Heart left ventricle (tissue), 16 donors: ENCODE measurements at places on chromosomes 7 and 10. TPM values are rescaled to one million over a fixed set of nuclear protein-coding genes. Genes with fewer than 3 reads are reported as not detected.
A peak's percentile ranks its signal among the peaks of the same experiment; 100 is the strongest.

SOSTDC1 gene
- polyA plus RNA-seq = 0.19 TPM

MOGAT3 gene
- not detected for polyA plus RNA-seq

GRCh38 chr10:130606001-130606405, 469.8 kb downstream of the GLRX3 start:
- H3K4me1 ChIP-seq = no peaks in the 10 kb centered on the region
- no peak overlapping the region for H3K27ac ChIP-seq
- H3K4me3 ChIP-seq = no peak overlapping the region
- H3K36me3 ChIP-seq = no peaks in the 10 kb centered on the region
- no peaks in the 10 kb centered on the region for H3K27me3 ChIP-seq
- DNase-seq = no peak

DNA sequence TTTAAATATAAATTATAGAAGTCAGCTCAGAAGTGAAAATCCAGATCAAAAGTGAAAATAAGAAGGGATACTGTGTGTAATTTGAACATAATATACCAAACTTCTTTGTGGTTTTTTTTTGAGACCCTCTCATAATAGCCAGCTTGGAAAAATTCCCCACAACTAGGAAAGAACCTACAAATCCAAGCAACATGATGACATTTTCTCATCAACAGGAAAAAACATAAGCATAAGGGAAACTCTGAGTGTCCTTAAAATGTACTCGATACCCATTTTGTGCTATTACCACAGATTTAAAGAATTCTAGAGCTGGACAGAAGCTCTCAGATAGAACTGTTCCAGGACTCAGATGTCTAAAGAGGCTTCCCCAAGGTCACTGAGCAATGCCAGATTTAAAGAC, 214.8 kb upstream of the KLF14 start:
- peaks cover 3% of the 10 kb centered on the region for H3K36me3 ChIP-seq
- no peaks in the 10 kb centered on the region for H3K27me3 ChIP-seq

GIMAP4 gene
- 32.8 TPM for polyA plus RNA-seq

ASB10 gene
- polyA plus RNA-seq = 37.1 TPM

GRCh38 chr7:121938429-121938996, 65.6 kb downstream of the PTPRZ1 start:
- H3K36me3 ChIP-seq = no peaks in the 10 kb centered on the region
- no peaks in the 10 kb centered on the region for H3K4me1 ChIP-seq

- H3K4me1 ChIP-seq = peaks cover 4% of the 10 kb centered on the region
- no peak overlapping the region for H3K4me3 ChIP-seq
- no peaks in the 10 kb centered on the region for H3K36me3 ChIP-seq
- DNase-seq = no peak
These were observed 80.6 kb downstream of the SNX10 start for GRCh38 chr7:26372249-26372648.

GRCh38 chr7:155289107-155289506, 8.6 kb upstream of the INSIG1 start:
- no peak for DNase-seq
- H3K27ac ChIP-seq = no peak overlapping the region
- no peaks in the 10 kb centered on the region for H3K27me3 ChIP-seq
- H3K36me3 ChIP-seq = no peaks in the 10 kb centered on the region
- no peak overlapping the region for H3K4me3 ChIP-seq
- H3K4me1 ChIP-seq = no peaks in the 10 kb centered on the region

GRCh38 chr7:157291404-157292080, 45.3 kb upstream of the DNAJB6 start:
- DNase-seq = no peak
- H3K4me3 ChIP-seq = no peak overlapping the region
- no peaks in the 10 kb centered on the region for H3K27me3 ChIP-seq
- H3K27ac ChIP-seq = no peak overlapping the region

- no peak overlapping the region for H3K4me3 ChIP-seq
- no peaks in the 10 kb centered on the region for H3K36me3 ChIP-seq
- no peak overlapping the region for H3K27ac ChIP-seq
- H3K4me1 ChIP-seq = peaks cover 19% of the 10 kb centered on the region
- no peak for DNase-seq
- H3K27me3 ChIP-seq = no peaks in the 10 kb centered on the region
These were observed 59.3 kb downstream of the ATXN7L1 start for GRCh38 chr7:105816954-105817615.

GRCh38 chr10:19847321-19847720, 31.1 kb downstream of the PLXDC2 start:
- no peak for DNase-seq
- H3K27ac ChIP-seq = no peak overlapping the region
- H3K4me3 ChIP-seq = no peak overlapping the region
- H3K36me3 ChIP-seq = no peaks in the 10 kb centered on the region
- H3K27me3 ChIP-seq = no peaks in the 10 kb centered on the region

FAM131B gene
- 0.19 TPM for polyA plus RNA-seq

TMEM178B gene
- 1.2 TPM for polyA plus RNA-seq

ITGA8 gene
- polyA plus RNA-seq = 1.8 TPM

GRCh38 chr7:18573410-18574234, 78.1 kb downstream of the HDAC9 start:
- H3K27ac ChIP-seq = no peak overlapping the region
- H3K4me1 ChIP-seq = no peaks in the 10 kb centered on the region
- H3K4me3 ChIP-seq = no peak overlapping the region
- H3K27me3 ChIP-seq = no peaks in the 10 kb centered on the region
- peak; percentile 63 for DNase-seq

GRCh38 chr7:17139081-17139480, 159.4 kb upstream of the AHR start:
- no peaks in the 10 kb centered on the region for H3K36me3 ChIP-seq
- peak overlapping the region; percentile 65 for H3K27ac ChIP-seq
- H3K4me1 ChIP-seq = peaks cover 10% of the 10 kb centered on the region
- H3K4me3 ChIP-seq = no peak overlapping the region

TAC1 gene
- polyA plus RNA-seq = 0.84 TPM

DNA sequence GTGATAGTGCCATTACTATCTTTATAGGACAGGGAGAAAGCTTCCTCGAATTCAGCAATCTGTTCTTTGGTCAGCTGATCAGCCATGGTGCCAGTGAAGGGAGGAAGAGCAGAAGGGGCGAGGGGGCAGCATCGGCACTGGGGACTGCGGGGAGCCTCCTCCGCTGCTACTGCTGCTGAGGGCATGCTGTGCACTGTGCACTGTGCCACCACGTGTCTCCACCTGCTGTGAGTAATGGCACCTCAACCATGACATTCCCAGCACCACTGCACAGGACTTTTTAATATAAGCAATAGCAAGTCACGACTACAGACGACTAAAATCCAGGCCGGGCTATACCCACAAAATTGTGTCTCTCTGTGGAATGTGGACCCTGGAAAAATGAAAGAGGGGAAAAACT, 105.0 kb upstream of the LANCL2 start:
- peaks cover 2% of the 10 kb centered on the region for H3K4me1 ChIP-seq
- H3K36me3 ChIP-seq = no peaks in the 10 kb centered on the region
- no peak overlapping the region for H3K27ac ChIP-seq
- DNase-seq = no peak
- H3K27me3 ChIP-seq = peaks cover 6% of the 10 kb centered on the region
- no peak overlapping the region for H3K4me3 ChIP-seq

DNA sequence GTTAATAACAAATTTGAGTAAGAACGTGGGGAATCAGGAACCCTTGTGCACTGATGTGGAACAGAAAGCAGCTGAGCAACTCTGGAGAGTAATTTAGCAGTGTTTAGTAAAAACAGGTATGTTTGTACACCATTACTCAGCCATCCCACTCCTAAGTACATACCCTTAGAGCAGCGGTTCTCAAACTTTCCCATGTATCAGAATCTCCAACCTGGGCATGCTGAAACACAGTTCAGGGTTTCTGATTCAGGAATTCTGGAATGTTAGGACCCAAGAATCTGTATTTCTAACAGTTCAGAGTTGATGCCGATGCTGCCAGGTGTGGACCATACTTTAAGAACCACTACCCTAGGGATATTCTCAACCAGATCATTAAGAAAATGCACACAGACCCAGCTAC, 5.1 kb downstream of the SGMS1 start:
- H3K27ac ChIP-seq = no peak overlapping the region
- DNase-seq = no peak

DNA sequence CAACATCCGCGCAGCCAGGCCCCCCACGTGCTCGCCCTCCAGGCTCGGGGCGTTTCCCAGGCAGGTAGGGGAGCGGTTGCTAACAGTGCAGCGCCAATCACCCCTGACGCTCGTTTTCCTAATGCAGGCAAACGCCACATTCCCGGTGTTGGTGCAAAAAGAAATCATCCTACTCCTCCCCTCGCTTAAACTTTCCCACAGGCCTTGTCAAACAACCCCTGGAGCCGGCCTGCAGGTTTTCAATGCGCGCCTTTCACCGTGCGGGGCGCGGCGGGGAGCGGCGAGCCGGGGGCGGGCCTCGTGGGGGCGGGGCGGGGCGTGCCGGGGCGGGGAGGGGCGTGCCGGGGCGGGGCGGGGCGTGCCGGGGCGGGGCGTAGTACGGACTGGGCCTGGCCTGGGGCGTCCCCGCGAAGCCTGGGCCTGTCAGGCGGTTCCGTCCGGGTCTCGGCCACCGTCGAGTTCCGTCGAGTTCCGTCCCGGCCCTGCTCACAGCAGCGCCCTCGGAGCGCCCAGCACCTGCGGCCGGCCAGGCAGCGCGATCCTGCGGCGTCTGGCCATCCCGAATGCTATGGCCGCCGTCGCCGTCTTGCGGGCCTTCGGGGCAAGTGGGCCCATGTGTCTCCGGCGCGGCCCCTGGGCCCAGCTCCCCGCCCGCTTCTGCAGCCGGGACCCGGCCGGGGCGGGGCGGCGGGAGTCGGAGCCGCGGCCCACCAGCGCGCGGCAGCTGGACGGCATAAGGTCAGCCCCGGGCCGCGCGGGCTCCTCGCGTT, at the start of gene ECHDC3:
Gene ECHDC3 (plus strand): TSS at position 374 of the 770 bp plus-strand sequence. CDS start 195 bp downstream, at position 569.
- peak within 1 kb of the TSS; percentile 84 for H3K27ac ChIP-seq
- DNase-seq = peak; percentile 80
- no peaks in the 10 kb centered on the region for H3K27me3 ChIP-seq
- no peaks in the 10 kb centered on the region for H3K4me1 ChIP-seq
- H3K36me3 ChIP-seq = no peaks in the 10 kb centered on the region
